ENCODE measurements at places on chromosomes 7 and 10.

GRCh38 chr10:124286621-124287020 lies 132.1 kb downstream of the OAT start:
- DNase-seq: no peak

DNA sequence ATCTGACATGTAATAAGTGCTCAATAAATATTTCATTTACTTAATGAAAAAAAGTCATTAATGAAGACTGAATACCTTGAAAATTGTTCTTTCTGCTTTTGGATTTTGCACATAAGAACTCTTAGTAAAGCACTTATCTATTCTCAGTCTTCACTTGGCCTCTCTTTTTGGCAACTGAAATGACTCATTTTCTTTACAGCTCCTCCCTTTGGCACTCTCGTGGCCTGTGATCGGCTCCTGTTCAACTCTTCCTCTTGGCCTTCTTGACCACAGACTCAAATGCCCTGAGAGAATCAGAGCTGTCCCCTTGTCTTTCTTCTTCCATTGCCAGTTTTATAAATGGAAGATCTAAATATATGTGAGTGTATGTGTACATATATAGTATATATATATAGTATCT lies 54.2 kb downstream of the FOXP2 start:
- no peak for DNase-seq

DNA sequence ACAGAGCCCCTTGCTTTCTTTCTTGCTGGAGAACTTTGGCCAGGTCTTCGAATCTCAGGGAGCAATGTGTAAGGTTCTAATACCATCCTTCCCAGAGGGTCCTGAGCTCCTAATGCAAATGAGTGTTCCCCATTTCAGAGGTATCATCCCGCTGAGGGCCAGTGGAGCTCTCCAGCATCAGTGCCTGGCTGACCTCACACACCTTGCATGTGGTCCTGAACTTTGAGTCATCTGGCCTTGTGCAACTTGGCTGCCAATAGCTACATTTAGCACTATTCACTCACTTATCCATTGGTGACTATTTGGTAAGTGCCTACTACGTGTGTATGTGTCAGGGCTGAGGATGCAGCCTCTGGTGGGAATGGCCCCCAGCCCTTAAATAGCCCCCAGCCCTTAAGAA lies 48.4 kb upstream of the HABP2 start:
- no peak for DNase-seq

- no peak for DNase-seq
These were observed 108.2 kb upstream of the FAM13C start for GRCh38 chr10:59470570-59470969.

DNA sequence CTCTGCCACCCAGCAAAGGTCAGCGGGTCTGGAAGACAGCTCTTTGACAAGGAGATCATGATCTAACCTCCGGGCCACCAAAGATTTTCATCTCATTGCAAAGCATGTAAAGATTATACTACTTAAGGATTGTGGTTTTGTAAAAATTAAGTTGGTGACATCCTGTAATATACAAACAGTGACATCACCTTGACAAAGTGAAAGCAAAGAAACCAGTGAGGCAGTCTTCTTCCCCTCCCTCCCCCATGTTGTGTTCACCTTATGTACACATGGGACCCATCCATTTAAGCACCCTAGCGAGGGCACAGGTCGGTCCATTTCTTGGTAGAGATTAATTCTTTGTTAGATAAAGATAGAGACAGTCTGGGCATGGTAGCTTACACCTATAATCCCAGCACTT lies 3.9 kb downstream of the MDH2 start:
- no peak for DNase-seq

GRCh38 chr10:83680470-83680891 lies 458.8 kb upstream of the GHITM start:
- DNase-seq: no peak

DNA sequence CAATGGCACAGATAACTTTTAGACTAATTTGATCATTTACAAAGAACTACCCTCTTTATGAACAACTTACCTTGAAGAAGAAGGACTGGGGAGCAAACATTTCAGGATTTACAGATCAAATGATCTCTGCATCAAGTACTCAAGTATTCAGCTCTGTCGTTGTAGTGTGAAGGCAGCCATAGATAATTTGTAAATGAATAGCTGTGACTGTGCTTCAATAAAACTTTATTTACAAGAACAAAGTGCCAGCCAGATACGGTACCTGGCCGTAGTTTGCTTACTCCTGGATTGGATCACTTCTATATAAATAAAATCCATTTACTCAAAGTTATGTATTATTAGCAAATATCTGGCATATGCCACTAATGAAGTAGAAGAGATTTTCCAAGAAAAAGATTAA lies 388.2 kb upstream of the SEMA3A start:
- DNase-seq: no peak
